Stimulated activated CD8-positive, alpha-beta memory T cell treated with anti-CD3 and anti-CD28 coated beads, Interleukin-2, amount 100 ng/mL, for 1 hour (primary cell): ENCODE measurements at places on chromosomes 2 and 18.

DNA sequence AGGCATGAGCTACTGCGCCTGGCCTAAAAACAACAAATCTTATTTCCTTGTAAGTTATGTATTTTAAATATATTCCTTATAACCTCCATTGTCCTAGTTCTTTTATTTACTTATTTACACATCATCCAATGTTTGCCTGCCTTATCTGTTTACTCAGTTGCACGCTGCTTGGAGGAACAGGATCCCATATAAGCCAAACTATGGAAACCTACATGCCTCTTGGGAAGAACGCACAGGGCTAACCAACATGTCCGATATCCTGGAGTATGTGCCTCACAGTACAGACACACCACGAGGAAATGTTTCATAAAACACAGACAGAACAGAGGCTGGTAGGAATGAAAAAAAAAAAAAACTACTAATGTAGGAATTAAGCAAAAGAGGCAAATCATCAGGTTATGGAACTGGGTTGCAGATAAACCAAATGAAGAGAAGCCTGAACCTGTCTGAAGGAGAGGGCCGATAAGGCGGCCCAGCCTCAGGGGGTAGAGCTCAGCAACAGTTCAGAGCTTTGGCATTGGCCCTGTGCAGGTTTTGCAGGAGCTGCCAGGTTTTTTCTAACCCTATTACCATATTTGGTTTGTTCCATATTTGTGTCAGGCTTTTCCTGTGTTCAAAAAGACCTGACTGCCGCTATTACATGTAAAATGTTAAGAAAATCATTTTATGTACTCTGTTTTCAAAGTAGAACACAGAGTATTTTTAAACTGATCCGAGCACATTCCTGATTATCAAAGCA, 19.9 kb upstream of the SP3 start:
- DNase-seq = no peak

GRCh38 chr2:6024229-6024628, 332.0 kb downstream of the SOX11 start:
- DNase-seq = no peak

GRCh38 chr2:203649176-203649814, 57.1 kb upstream of the CD28 start:
- no peak for DNase-seq

GRCh38 chr18:67280486-67281242, 235.9 kb downstream of the DSEL start:
- no peak for DNase-seq

- DNase-seq = no peak
Measured at GRCh38 chr2:71559828-71560637, 106.7 kb downstream of the DYSF start.

DNA sequence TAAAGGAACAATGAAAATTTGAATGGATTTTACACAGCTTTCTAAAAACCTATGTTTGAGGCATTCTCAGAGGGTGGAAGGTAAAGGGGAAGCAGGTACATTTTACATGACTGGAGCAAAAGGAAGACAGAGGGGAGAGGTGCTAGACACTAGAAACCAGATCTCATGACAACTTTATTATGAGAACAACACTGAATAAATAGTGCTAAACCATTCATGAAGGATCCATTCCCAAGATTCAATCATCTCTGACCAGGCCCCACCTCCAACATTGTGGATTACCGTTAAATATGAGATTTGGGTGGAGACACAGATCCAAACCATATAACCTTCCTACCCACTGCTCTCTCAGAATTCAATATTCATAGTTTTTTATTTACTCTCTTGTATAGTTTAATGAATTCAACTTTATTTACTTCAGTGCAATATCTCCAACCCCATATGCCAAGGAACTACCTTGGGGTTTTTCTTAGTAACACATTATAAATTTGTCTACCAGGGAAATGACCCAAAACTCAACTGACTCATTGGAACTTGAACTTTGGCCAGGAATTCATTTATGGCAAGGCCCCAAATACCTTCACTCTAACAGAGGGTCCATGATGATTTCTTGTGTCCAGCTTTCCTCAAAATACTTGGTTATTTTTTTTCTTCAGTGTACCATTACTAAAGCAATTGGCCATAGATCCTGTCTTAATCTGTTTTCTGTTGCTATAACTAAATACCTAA, 317.8 kb downstream of the GULP1 start:
- no peak for DNase-seq

- no peak for DNase-seq
Measured at GRCh38 chr2:112757265-112757664, 7.1 kb downstream of the CKAP2L start.

GRCh38 chr18:26436176-26437051, 111.9 kb downstream of the KCTD1 start:
- DNase-seq = no peak

DNA sequence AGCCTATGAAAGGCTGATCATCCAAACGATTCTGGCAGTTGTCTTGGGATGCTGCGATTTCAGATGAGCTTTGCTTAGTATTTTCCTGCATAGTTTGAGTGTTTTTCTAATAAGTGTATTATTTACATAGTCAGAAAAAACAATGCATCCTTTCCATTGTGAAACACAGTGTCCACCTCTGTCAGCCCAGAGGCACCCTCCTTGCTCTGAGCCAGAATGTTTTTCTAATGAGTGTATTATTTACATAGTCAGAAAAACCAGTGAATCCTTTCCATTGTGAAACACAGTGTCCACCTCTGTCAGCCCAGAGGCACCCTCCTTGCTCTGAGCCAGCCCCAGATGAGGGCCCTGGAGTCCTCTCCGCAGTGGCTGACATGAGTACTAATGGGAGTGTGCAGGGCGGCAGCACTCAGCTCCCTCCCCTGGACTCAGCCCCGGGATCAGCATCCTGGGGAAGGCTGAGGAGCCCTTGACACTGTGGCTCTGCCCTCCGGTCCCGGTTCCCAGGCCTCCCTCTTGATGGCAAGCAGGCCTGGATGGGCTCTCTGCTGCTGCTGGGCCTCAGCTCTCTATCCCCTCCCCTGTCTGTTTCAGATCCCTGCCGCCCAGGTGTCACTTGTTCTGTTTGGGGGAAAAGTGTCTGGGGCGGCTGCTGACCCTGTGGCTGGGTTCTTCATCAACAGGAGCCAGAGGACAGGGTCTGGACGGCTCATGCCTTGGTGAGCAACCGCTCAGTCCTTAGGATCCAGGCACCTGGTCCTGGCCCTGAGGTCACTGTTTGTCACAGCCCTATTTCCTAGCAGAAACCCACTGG, 5.9 kb downstream of the MFSD2B start:
- no peak for DNase-seq

GRCh38 chr2:239904496-239904895, 120.6 kb downstream of the NDUFA10 start:
- no peak for DNase-seq

- no peak for DNase-seq
Measured at GRCh38 chr2:142286618-142287017, 155.8 kb upstream of the LRP1B start.

GRCh38 chr18:25350489-25351251, 1.3 kb downstream of the ZNF521 start:
- DNase-seq = no peak

DNA sequence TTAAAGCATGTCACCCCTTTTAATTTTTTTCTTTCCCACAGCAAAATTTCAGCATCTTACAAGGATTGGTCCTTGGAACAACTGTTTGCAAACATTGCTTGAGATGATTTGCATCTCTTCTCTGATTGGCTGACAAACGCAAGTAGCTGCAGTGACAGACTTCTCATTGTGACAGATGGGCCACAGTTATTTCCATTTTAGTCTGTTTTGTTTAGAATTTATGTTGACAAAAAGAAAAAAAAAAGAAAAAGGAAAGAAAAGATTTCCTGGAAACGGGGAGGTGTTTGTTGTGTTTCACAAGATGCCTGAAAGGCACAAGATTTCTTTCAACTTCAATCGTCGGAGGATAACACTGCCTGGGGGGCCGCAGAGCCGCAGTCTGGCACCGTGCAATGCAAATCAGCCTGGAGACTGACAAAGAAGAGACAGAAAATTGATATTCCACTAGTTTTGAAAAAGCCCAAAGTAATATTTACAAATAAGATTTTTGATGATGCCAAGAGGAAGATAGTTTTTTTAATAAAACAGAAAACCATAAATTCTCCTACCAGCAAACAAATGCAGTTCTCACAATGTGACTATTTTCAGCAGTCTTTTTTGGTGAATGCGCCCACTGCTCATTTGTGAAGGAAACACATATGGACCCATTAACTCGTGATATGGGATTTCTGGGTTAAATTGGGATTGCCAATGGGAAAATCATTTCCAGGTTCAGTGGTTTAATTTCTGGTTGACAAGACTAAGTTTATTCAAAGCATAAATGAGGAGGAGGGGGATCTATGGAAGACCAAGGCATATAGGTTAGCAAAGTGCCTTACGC, 296.2 kb upstream of the SMIM21 start:
- DNase-seq = no peak

DNA sequence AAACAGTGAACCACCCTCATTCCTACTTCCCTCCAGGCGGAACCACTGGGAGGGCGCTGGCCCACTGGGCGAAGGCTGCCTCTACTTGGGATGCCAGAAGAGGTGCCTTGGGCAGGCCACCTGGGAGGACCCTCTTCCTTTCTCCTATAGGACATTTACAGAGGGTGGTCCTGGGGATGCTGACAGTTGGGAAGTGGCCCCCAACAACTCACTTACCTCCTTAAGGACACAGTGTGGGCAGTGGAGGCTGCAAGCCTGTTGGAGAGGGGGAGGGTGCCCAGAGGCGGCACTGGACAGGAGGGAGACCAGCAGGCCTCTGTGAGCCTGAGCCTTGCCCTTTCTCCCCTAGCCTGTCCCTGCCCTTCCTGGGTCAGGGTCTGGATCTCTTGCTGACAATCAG, 346.4 kb upstream of the HS6ST1 start:
- no peak for DNase-seq

- no peak for DNase-seq
Measured at GRCh38 chr2:62424899-62425298, 81.1 kb downstream of the TMEM17 start.

DNA sequence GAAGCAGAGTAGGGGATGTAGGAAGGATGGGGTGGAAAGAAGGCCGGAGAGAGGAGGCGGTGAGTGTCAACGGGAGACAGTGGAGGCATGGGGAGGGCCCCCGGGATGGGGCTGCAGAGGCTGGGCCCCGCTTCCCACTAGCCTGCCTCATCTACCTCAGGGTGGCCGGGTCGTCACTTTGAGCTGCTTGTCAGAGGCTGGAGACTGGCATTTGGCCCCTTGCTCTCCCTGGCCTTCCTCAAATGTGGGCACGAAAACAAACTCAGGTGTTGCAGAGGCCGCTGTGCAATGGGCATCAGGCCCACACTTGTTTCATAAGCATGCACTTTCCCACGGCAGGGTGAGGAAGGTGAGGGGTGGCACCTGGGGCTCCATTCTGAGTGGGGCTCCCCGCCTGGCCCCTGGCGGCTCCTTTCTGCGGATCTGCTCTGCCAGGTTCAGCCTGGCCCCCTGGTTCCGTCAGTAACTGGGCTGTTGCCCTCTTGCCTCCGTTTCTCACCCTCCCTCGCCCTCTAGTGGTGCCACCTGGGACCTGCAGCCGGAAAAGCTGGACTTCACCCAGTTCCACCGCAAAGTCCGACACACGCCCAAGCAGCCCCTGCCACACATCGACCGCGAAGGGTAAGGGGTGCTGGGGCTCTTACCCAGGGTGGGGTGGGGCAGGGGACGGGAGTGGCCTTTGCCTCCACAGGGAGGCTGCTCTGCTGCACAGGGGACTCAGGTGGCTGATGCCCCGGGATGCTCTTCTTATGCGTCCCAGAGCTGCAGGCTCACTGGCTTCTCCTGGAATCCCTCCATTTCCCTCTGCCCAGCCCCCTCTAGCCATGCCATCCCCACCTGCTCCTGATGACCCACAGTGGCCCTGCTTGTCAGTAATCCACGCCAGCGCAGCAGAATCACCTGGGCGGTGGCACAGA, 125.4 kb downstream of the CTIF start:
- DNase-seq = peak; percentile 9

- DNase-seq = no peak
Measured at GRCh38 chr18:62506495-62507143, 16.2 kb upstream of the ZCCHC2 start.

DNA sequence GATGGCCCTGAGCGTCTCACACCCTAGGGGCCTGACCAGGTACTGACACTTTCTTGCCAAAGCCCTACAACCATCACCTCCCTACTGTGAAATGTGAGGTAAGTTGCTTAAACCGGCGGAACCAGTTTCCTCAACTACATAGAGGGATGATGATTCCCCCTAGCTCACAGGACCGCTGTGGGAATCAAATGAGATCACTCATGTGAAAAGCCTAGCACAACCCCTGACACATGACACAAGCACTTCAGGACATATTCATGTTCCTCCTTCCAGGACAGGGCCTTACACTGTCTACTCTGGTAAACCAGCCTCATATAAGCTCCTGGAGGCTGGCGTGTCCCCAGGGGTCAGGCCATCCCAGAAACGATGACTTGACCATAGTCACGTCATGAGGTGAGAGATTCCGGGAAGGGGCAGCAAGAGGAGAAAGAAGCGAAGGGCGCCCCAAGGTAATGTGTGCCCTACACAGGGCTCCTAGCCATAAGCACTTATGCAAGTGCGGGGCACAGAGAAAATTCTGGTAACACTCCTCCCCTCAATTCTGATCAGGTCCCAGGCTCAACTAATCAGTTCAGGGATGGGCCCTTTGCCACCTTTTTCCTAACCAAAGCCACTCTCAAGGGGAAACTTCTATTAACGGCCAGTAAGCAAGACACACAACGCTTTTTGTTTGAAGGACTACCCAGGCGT, 49.5 kb downstream of the C2orf42 start:
- DNase-seq = peak; percentile 44

DNA sequence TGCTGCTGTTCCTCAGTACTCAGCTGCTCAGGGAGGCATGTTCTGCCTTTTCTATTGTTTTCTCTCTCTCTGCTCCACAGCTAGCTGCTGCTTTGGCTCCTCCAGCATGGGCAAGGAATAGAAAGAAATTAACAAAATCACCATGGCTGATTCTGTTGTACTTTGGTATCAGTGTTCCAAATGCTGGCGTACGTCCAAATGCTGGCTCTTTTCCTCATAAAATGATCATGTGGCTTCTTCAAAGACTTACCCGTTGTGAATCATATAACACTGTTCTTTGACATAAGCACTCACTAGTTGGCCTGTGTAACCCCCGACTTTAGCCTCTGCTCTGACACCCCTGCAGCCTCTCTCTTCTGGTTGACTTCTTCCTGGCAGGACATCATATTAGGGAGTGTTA, 547.6 kb downstream of the CPS1 start:
- DNase-seq = no peak

DNA sequence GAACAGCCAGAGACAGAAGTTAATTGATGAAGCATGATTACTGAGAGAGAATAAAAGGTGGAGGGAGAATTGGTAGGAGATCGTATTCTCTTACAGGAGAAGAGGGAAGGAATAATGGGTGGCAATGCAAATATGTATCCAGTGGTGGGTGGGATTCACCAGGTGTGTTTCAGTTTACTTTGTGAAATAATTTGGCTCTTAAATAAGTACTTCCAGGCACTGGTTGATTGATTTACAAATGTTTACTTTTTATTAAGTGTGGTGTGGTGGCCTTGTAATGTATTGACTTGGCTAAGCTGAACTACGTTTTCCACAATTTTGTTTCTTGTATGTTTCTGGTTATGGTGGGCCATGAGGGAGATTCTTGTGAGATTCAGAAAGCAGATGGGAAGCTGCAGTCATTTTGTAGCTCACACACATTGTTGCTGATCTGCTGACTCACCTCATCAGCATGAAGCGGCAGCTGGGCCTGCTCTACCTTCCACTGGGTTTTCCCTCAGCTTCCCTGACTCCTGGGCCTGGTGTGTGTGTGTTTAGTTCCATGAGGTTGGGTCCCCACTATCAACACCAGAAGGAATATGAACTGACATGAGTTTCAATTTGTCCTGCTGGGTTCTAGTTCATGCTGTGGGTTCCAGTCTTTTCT, 32.6 kb downstream of the MYL12B start:
- no peak for DNase-seq

- no peak for DNase-seq
Measured at GRCh38 chr18:61475931-61476330, 142.7 kb downstream of the CDH20 start.
